ENCODE measurements at places on chromosomes 5 and 9.

GRCh38 chr5:91401175-91401574 lies 18.1 kb upstream of the ARRDC3 start:
- no peak for DNase-seq

DNA sequence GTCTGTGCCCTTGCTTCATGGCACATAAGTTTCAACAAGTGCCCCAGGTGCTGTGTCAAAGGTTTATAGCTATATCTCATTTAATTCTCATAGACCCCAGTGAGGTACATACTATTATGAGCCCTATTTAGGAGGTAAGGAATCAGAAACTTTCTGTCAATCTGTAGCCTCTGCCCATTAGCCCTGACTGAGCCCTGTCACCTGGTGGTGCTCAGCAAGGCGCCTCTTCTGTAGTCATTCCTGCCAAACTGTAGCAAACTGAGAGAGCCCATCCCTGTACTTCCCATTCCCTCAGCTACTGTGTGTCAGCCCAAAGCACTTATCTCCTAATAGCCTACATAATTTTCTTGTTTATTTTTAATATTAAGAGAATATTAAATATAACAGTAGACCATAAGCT lies 46.5 kb upstream of the FOXI1 start:
- no peak for DNase-seq

DNA sequence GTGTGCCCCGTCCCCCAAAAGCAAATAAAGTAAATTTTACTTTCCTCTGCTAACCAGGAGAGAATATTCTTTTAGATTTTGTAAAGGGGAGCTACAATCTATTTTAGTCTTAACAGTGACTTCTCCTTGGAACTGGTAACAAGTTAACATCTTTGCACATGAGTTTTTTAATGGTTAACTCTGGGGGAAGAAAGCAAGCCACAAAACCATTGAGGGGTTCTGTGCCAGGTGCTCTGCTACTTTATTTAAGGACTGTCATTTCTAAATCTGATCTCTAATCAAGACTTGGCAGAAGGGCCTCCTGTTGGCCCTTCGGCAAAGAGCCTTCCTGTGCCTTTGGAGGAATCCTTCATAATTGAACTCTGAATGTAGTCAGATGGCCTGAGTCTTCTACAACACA lies 153.4 kb downstream of the SLC12A2 start:
- no peak for DNase-seq

DNA sequence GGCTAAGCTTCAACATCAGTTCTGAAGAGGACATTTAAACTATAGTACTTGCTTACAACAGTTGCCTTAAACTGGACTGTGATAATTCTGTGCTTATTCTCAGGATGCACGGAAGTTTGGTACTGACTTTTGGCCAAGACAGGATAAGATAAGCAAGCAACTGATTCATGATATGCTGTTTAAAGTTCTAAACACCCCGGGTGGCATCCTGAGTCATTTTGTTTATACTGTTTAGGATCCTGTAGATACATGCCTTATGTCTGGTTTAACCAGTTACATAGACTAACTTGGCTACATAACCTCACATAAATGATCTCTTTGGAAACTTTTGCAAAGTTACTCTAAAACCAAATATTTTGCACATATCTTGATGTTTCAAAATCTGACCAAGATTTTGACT lies 95.9 kb downstream of the CDH9 start:
- DNase-seq: no peak
